ENCODE measurements at places on chromosomes 1 and 21.

GRCh38 chr1:180773210-180773865, 139.4 kb upstream of the KIAA1614 start:
- DNase-seq = no peak

- no peak for DNase-seq
These were observed at the start of gene SLAMF8 for GRCh38 chr1:159826441-159827101. SLAMF8 (plus strand) TSS chr1:159826873; CDS start chr1:159826899, 26 bp downstream.

DNA sequence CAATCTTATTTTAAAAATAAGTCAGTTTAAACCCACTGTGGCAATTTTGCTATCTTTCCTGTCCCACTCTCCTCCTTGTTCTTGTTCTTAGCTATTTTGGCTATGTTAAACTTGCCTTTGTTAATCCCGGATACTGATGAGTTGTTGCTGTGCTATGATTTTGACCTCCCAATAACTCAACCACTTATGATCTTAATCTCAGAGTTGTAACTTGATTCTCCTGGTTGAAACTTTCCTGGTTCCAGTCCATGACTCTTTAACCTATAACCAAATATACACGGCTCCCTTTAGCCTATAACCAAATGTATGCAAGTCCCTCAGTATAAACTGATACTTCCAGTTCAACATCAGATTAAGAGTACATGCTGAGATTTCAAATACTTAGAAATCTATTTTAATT, 15.6 kb upstream of the ACADM start:
- DNase-seq = no peak

DNA sequence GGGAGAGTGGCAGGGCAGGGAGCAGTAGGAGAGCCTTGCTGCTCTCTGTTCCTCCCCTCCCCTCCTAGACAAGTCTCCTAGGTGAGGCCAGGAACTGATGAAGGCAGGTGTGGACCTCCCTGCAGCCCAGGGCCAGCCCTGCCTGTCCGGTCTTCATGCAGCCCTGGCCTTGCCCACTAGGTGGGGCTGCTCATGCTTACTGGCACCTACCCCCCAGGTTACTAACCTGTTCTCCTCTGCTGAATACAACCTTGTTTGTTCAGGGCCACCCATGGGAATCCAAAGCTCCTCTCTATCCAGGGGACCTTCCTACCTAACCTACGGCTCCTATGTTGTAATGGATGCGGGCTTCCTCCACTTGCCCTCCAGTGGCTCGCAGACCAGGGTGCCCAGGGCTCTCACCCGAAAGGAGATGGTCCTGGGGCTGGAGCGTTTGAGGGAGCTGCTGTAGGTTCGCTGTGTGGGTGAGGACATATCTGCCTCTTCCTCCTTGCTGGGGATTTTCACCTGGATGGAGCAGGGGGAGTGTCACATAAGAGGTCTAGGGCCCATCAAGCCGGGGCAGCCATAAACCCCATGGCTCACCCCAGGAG, 7.9 kb upstream of the TNNT2 start:
- no peak for DNase-seq

Measured in amniotic stem cell (primary cell).